GDM1 (cell line): ENCODE measurements at places on chromosomes 7 and 10.
A peak's percentile ranks its signal among the peaks of the same experiment; 100 is the strongest.

DNA sequence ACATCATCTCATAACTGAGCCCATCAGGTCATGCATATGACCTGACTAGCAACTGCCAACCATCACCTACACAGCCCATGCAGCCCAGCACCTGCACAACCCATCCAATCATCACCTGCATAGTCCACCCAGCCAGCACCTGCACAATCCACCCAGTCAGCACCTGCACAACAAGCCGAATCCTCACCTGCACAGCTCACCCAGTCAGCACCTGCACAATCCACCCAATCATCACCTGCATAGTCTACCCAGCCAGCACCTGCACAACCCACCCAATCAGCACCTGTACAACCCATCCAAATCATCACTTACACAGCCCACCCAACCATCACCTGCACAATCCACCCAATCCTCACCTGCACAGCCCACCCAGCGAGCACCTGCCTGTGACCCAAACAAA, 33.4 kb upstream of the WDFY4 start:
- DNase-seq, result no peak

DNA sequence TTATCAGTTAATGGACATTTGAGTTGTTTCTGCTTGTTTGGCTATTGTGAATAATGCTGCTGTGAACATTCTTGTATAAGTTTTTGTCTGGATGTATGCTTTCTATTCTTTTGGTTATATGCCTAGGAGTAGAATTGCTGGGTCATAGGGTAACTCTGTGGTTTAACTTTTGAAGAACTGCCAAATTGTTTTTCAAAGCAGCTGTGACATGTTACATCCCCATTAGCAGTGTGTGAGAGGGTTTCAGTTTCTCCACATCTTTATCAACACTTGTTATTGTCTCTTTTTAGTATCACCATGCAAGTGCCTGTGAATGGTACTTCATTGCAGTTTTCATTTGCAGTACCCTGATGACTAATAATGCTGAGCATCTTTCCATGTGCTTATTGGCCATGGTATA, 2.1 kb upstream of the NDUFB8 start:
- DNase-seq, result no peak

- DNase-seq, result no peak
Observed at GRCh38 chr7:5777932-5778331, 3.5 kb downstream of the RNF216 start.

GRCh38 chr10:51183783-51184182, 109.5 kb downstream of the PRKG1 start:
- DNase-seq, result no peak

GRCh38 chr7:142383841-142384492, 126.1 kb upstream of the PRSS58 start:
- DNase-seq, result peak; percentile 7

DNA sequence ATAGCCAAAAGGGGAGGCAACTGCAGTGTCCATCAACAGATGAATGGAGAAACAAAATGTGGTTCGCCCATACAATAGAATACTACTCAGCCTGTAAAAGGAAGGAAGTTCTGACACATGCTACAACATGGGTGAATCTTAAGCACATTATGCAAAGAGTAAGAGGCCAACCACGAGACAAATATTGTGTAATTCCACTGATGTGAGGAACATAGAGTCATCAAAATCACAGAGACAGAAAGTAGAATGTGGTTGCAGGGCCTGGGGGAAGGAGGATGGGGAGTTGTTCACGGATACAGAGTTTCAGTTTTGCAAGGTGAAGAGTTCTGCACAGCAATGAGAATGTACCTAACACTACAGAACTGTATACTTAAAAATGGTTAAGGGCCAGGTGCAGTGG, 13.7 kb upstream of the C10orf71 start:
- DNase-seq, result no peak

- no peak for DNase-seq
Observed at GRCh38 chr7:115679976-115680375, 350.6 kb downstream of the TFEC start.

DNA sequence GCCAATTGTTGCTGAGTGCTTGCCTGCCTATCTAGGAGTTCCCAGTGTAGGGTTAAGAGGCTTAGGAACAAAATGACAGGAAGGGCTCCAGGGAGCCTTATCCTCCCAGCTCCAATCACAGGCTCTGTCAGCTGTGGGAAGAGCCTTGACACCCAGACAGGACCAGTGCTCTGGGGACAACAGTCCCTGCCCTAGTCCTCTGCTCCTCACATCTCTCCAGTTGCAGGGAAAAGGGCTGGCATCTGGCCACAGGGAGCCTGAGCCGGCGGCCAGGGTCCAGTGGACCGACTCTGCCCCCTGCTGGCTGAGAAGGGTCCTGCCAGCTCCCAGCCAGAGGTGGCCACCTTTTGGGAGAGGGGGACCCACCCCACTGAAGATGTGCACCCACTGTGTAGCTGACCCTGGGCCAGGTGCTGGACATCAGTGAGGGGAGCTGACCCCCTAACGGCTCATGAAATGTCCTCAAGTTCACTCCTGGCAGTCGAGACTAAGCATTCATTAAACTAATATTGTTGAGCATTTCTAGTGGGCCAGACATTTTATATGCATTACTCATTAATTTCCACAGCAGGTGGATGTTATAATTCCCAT, 17.6 kb downstream of the DNAJB12 start:
- DNase-seq, result peak; percentile 8

DNA sequence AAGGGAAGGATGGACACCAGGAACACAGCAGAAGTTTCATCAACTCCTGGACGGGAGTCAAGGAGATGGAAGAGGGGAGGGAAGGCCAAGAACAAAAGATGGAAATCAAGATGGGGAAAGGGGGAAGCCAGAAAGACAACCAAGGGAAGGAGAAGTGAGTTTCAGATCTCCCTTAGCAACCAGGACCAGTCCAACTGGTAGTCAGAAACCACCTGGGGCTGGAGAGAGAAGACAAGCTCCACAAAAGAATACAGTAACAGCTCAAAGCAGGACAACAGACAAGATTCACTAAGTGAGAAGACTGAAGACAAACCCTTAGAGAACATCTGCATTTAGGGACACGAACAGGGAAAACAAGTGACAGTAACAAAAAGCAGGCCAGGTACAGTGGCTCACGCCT, 30.6 kb downstream of the CDCA7L start:
- no peak for DNase-seq
